ENCODE measurements at places on chromosomes 5 and 9.

- no peak for DNase-seq
Observed at GRCh38 chr5:143290125-143290524, 113.4 kb downstream of the NR3C1 start.

DNA sequence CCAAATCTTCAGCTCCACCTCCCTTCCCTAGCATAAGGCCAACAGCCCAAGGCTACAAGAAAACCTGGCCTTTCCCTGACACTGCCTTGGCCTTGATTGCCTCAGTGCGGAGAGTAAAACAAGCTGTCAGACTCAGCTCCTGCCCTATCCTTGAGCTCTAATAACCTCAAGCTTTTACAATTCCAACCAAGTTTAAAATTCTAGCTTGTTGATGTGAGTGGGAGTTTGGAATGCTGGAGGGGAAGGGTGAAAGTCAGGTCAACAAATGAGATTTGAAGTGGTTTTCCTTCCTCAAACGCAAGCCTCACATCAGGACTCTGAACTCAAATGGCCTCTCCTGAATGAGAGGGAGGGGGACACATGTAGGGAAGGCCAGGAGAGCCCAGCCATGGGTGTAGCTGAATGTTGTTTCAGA lies 197.0 kb upstream of the VLDLR start:
- DNase-seq, result no peak

GRCh38 chr5:79697222-79698170 lies 7.9 kb downstream of the CMYA5 start:
- DNase-seq, result no peak

GRCh38 chr5:150486402-150487198 lies 21.3 kb upstream of the NDST1 start:
- no peak for DNase-seq

DNA sequence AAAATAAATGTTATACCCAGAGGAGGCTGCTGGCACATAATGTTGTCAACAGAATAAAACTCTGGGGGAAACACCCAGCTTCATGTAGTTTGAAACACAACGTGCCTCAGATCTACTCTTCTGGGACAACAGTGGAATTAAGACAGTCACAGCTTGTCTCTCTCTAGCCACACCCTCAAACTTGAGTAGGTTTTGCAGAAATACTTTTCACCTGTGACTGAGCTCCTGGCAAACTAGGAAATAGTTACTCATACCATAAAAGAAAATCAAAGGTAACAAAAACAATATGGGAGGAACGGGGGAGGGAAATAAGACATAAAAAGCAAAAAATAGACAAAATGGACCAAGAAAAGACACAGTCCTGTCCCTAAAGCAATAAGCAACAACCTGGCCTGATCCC lies 14.4 kb downstream of the ELAVL2 start:
- DNase-seq, result no peak

DNA sequence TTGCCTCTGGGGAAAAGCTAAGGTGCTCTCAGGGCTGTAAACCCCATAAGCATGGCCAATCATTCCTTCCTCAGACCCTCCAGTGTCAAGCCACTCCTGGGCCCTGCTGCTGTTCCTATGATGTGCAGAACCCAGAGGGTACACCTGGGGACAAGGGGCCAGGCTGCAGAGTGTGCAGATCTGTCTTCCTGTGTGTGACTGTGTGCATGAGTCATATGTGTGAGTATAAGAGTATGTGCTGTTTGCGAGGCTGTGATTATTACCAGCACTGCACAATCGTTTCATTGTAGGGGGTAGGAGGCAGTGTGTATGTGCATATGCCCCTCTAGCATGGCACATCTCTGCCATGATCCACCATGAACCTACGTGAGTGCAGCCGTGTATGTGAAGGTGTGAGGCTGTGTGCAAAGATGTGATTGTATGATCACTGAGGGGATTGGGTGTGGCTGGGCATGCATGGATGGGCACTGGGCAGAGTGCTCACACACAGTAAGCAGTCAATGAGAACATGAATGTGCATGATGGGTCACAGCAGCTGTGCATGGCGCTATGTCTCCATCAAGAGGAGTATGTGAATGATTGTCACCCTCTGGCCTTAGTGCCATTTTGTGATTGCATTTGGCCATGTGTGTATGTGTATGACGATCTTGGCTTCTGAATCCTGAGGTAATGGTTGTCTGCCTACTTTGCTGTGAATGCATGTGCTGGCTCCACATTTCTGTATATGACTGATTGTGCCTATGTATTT lies 2.4 kb upstream of the OR1K1 start:
- DNase-seq, result no peak

DNA sequence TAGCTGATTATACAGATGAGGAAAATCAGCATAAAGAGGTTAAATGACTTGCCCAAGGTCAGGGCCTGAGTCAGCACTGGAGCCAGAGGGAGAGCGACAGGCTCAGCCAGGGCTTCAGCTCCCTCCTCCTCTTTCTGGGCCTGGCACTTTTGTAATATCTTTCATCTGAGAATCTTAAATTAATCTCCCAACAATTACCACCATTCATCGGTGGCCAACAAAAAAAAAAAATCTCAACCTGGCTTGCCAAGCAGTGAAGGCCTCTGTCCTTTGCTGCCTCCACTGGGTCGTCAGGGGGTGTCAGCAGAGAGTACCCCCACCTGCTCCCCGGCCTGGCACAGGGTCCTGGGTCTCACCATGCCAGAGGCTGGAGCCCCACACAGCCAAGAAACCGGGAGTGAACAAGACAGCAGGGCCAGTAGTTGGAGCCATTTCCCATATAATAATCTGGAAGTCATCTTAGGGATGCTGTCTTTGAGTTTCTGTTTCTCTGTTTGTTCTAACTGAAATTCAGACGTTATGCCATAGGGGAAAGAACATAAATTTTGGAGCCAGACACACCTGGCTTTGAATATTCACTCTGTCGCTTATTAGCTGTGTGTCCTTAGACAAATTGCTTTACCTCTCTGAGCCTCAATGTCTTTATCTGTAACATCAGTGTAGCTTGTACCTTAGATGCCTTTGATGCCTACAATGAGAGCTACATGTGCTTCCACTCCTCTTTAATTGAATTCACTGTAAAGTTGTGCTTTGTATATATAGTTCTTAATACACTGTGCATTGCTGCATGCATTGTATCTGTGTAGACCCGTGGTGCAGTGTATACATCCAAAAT lies 299.9 kb upstream of the MSX2 start:
- no peak for DNase-seq

GRCh38 chr5:127876384-127876783 lies 173.2 kb downstream of the CCDC192 start:
- no peak for DNase-seq

DNA sequence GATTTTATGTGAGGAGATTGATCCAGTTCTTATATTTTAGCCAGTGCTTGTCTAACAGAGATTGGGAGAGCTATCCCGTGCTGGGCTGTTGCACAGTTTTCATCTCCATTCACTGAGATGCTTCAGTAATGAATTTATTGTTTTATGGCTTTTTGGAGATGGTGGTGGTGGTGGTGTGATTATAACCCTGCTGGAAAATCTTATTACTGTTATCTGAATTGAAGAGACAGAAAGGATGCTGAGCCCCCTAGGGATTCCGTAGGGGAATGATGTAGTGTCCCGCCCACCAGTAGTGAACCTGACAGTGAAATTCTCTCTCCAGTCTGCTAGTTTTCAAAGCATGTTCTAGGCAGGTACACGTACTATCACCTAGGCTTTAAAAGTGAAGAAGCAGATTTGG lies 1.9 kb downstream of the RAI14 start:
- no peak for DNase-seq

Data from esophagus squamous epithelium (tissue), 5 donors.